C1 segment of cervical spinal cord (tissue), 14 donors: ENCODE measurements at places on chromosomes 1 and 21.

- DNase-seq = no peak
Observed at GRCh38 chr1:8406960-8407359, 89.0 kb downstream of the SLC45A1 start.

GRCh38 chr1:231940701-231941100 lies 314.1 kb downstream of the DISC1 start:
- no peak for DNase-seq

DNA sequence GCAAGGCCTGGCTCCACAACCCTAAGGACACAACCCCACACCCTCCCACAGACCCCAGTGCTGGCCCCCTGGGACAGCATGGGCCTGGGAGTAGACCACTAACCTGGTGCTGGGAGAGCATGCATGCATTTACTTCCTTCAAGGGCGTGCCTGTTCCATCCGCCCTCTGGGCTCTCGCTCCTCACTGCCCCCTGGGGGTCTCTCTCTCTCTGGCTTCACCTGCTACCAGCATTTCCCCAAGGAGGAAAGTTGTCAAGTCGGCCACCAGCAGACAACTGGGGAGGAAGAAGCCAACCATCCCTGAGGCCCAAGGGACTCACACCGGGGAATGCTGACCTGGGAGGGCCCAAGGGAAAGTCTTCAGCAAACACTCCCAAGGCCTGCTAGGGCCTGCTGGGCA lies 6.5 kb downstream of the LRP8 start:
- no peak for DNase-seq

DNA sequence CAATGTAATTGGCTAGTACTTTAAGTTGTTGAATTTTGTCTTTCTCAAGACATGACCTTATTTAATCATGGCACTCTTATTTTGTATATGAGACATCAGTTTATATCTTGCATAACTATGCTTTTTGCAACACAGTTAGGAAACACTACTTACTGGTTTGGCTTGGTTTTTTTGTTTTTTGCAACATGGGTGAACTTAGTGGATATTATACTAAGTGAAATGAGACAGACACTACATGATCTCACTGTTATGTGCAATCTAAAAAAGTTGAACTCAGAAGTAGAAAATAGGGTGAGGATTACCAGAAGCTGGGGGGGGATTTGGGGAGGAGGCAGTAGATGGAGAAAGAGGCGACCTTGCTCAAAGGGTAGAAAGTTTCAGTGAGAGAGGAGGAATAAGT lies 132.1 kb downstream of the PLA2G4A start:
- DNase-seq = no peak

DNA sequence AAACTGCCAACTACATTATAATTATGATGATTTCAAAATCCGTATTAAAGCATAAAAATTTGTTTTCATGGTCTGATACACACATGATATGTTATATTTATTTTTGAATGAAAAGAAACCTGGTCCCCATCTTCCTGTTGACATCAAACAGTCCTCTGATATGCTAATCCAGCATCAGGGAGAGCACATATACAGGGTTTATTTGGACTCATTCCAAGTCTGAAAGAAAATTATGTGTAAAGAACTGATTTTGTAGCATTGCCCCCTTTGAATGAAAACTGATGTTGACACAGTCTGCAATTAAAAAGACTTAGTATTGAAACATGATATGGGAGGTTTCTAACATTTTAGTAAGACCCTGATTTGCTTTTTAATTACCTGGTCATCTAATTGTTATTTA lies 119.4 kb downstream of the NEK7 start:
- no peak for DNase-seq

DNA sequence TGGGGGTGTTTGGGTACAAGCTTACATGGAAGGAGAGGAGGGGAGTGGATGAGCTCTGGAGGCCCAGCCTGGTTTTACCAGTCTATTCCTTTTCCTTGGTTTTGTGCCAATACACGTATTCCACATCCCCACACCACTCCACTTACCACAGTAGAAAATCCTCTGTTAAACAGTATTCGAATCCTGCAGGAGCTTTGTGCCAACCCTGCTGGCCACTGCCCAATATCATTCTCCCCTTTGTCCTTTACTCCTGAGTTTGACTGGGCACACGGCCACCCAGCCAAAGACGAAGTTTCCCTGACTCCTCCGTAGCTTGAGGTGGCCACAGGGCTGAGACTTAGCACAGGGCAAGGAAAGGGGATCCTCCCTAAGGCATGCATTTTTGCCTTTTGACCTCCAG lies 61.6 kb downstream of the TMCO4 start:
- DNase-seq = no peak
